HS-5 (cell line): ENCODE measurements at places on chromosomes 2 and 18.

- no peak for DNase-seq
Observed at GRCh38 chr18:77131652-77132368, 773 bp downstream of the MBP start.

- no peak for DNase-seq
Observed at GRCh38 chr2:12277241-12278034, 439.3 kb upstream of the TRIB2 start.

- peak; percentile 16 for DNase-seq
Observed at GRCh38 chr2:88481691-88482336, 29.3 kb upstream of the FOXI3 start.

DNA sequence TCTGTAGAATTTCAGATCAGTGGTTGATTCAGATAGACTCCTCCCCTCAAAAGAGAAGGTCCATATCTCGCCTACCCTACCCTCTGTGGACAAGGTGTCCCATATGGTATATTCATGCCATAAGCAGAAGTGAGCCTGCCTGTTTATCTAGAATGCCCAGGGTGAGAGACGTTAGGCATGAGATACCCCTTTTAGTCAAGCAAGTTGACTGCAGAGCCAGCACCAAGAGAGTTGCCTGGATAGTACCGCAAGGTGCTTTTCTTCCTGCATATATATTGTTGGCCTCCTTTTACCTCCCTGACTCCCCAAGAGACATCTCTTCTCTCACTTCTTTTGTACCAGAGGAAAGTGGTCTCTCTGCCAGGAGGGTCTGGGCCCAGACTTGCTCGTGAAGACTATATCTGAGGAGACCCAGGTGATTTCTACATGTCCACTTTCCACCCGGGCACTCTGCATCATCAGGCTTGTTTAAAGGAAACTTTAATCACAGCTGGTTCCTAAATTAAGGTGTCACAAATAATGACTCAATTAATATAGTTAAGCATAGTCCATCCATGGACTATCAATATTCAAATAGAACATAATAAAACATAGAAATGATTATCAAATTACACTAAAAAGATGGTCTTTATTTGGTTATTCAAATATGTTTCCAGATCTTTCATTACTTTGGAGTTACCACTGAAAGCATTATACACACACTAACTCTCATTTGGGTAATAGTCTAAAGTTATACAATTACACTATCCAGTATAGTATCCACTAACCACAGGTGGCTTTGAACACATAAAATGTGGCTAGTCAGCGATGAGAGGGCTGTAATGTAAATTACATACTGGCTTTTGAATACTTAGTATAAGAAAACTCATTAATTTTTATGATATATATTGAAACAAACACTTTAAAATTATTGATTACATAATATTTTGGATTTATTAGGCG lies 4.1 kb downstream of the ITGA4 start:
- DNase-seq, result no peak

DNA sequence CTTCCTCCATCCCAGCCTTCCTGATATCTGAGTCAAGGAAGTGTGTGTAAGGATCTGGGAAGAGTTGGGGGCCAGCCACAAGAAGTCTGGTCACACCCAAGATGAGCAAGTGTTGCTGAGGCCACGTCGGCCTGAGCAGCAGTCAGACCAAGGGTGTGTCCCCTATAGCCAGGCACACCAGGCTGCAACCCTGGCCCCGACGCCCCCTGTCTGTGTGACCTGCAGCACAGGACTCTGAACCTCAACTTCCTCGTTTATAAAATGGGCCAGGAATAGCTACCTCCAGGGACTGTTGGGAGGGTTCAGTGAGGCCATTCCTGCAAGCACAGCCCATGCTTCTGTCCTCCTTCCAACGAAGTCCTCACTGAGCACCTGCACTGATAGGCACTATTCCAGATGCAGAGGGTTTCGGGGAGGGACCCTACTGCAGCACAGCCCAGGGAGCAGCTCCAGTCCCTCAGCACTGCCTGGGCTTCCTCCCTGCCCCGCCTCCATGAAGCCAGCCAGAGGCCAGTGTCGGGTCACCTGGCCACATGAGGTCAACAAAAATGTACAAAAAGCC lies 13.3 kb downstream of the LIMS2 start:
- DNase-seq, result no peak

GRCh38 chr2:37283207-37283606 lies 41.4 kb downstream of the PRKD3 start:
- DNase-seq, result peak; percentile 87

GRCh38 chr18:12394428-12394827 lies 13.3 kb upstream of the PRELID3A start:
- DNase-seq, result no peak

DNA sequence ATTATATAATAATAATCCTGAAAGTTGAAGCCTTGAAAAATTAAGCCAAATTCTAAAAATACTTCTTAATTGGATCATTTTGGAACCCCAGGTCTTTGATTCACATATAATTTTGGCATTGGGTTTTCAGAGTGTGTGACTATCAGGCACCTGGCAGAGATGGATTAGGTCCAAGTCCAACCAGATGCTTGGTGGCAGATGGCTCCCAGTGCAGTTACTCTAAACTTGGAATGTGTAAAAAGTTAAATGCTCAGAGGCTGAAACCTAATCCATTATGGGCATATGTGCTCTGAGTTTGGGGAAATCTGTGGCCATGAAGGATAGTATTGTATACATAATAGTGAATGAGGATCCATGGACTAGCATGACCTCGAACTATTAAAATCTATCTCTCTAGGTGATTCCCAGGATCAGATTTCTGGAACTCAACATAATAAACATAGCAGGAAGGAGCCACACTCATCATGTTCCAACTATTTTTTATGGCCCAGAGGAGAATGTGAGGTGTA lies 333.0 kb downstream of the RPRM start:
- no peak for DNase-seq

GRCh38 chr2:137968477-137969417 lies 4.5 kb downstream of the HNMT start:
- DNase-seq, result no peak

DNA sequence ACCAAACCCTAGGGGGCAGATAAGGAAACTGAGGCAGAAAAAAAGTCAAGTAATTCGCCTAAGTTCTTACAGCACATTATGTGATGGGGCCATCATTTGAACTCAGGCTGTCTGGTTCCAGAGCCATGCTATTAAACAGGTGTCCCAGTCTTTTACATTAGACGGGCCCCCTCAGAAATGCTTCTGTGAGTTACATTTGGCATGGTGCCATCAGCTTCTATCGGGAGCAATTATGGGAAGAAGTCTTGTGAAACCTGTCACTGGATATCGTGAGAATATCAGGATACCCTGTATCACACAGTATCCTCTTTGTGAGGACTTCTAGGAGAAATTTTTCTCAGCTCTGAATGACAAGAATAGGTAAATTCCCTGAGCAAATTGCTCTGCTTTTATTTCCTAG lies 143.7 kb upstream of the NOSTRIN start:
- DNase-seq, result no peak

- no peak for DNase-seq
Observed at GRCh38 chr18:3172097-3172496, 47.7 kb downstream of the MYOM1 start.

DNA sequence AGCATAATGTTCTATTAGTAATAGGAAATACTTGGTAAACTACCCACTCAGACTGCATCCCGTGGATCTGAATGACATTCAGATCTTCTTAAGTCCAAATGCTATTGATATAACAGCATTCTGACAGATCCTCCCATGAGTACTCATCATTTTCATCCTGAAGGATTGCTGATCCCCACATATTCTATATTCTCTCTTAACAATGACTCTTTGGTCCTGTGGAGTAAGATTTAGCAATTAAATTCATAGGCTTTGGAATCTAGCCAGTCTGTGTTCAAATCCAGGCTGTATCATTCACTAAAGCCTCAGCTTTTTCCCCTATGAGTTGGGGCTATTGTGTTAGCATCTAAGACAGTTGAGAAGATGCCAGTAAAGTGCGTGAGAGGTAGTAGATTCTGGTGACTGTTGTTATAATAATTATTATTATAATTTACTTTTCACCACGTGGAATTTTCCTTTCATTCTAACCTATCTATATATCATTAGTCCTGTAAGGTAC lies 591.3 kb upstream of the SYT4 start:
- no peak for DNase-seq

- DNase-seq, result no peak
Observed at GRCh38 chr18:7514796-7515440, 52.2 kb upstream of the PTPRM start.

DNA sequence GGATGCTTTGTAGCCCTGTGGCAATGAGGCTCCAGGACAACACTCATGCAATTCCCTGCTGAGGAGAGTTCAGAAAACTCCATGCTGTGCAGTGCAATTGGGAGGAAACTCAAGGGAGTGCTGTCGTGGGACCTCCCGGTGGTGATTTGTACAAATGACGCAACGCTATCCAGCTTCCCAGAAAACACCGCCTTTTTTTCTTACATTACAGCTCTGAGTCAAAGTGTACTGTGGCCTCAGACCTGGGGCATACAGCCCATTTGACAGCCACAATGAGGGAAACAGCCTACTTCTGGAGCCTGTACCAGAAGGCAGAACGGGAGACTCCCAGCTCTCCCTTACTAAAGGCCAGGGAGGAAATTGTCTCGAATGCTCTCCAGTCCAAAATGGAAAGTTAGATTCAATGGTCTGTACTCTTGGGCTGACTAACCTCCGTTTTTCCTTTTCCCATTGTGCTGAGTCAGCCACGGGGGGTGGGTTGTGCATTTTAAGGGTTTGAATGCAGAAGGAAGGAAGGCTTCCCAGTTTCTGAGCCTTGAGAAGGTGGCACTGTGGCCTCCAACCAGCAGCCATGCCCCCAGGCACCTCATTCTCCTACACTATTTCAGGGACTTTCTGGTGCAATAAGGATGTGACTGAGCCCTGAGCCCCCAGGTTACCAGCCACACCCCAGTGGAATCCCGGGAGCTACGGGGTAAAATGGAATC lies 16.4 kb upstream of the CYP1B1 start:
- peak; percentile 34 for DNase-seq

DNA sequence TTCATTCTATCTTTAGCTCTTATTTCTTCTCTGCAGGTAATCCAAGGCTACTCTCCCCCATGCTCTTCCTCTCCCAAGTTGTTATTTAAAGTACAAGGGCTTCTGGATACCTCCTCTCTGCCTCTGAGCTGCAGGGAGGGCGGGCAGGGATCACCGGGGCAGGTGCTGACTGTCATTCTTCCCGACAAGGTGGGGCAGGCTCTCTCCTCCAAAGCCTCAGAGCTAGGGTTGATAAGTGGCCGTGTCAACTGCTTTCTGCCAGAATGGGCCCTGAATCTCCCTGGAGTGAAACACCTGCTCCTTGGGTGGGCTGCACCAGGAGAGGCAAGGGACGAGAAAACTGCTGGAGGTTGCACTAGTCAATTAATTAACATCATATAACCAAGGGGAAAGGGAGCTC lies 250.3 kb downstream of the SLC4A3 start:
- no peak for DNase-seq

DNA sequence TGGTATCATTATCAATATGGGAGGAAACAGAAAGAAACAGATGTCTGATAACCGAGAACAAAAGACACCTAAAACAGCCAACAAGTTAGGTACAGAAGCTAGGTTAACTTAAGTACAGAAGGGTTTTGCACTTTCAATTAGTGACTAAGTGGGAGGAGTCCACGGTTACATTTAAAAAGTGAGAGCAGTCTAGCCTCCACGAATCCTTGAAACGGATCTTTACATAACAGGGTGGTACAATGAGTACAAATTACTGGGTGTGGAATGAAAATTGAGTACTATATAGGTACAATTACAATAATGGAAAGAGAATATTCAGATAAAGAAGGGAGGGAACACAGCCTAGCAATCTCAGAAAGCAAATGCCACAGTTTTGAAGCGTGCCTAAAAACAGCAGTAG lies 76.6 kb downstream of the TLK1 start:
- no peak for DNase-seq

GRCh38 chr2:112730791-112731190 lies 10.0 kb downstream of the NT5DC4 start:
- DNase-seq, result no peak

DNA sequence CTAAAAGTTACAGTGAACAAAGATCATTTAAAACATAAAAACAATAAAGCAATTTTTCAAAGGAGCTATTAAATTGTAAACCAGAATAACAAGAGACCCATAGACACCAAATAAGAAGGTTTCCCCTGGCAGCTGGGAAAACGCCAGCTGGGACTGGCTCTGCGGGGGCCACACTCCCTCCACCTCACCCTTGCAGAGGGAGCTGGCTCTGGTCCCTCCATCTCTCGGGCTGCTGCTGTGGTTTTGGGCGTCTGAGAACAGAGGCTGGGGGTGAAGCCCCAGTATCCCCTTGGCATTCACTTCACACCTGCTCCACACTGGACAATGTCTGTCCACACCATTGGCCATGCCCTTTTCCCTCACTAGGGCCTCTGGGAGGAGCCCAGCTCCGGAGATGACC lies 62.1 kb upstream of the OTOS start:
- no peak for DNase-seq

DNA sequence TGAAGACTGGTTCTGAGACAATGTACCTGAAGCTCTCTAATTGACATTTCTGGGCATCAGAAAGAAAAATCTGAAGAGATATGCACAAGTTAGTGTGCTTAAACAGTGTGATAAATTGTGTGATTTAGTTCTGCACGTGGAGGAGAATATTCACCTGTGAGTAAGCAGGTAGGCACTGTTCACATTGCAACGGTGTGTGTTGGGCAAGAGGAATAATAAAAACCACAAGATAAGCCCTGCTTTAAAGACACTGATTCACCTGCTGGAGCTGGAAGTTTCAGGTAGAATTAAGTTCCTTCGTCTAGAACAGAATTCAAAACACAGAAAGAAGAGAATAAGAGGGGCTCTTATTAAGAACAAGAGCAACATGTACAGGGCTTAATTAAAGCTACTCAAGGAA lies 864.3 kb upstream of the SOX11 start:
- no peak for DNase-seq
